ENCODE measurements at places on chromosomes 3 and 15.

GRCh38 chr3:94004301-94004910 lies 24.0 kb downstream of the STX19 start:
- peak; percentile 44 for DNase-seq

DNA sequence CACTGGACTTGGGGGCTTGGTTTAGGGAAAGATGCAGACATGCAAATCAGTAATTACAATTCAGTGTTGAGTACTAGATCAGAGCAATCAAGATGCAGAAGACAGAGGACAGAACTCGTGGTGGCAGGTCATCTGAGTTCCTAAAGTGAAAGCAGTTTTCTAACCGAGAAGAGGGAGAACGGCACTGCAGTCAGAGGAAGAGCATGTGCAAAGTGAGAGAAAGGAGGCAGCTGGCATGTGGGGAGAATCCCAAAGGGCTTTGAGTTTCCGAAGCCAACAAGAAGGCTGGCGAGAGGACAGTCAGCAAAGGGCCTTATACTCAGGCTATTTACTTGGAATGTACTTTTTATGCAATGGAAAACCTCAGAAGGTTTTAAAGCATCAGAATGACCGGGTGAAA lies 87.0 kb downstream of the ANP32A start:
- DNase-seq: no peak

GRCh38 chr3:109642025-109642424 lies 304.7 kb upstream of the DPPA4 start:
- DNase-seq: no peak

- no peak for DNase-seq
Measured at GRCh38 chr3:144770281-144770680, 798.7 kb downstream of the DIPK2A start.

DNA sequence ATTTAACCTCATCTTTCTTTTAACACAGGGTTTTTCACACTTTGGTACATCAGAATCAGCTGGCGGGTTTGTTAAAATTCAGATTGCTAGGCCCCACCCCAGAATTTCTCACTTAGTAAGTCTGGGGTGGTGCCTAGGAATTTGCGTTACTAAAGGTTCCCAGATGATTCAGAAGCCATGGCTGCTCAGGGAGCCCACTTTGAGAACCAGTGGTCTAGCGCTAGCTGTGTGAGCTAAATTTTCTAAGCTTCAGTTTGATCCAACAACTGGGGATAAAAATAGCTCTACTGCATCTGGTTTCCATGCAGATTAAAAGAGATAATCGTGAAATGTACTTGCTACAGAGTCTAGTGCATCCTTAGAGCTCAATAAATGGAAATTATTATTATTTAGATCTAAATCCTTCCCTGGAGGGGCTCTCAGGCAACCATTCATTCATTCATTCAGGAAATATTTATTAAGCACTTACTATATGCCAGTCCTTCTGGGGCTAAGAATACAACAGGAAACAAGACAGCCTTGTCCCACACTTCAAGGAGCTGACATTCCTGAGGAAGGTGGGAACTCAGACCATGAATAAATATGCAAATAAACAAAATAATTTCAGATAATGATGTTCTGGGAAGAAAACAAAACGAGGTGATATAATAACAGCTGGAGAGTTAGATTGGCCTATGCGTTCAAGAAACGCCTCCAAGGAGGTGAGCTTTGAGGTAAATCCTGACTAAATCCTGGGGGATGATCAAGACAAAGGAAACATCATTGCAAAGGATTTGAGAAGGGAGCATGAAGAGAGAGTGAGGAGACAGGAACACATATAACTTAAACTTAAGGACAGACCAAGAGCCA lies 3.9 kb upstream of the CIDEC start:
- DNase-seq: no peak

DNA sequence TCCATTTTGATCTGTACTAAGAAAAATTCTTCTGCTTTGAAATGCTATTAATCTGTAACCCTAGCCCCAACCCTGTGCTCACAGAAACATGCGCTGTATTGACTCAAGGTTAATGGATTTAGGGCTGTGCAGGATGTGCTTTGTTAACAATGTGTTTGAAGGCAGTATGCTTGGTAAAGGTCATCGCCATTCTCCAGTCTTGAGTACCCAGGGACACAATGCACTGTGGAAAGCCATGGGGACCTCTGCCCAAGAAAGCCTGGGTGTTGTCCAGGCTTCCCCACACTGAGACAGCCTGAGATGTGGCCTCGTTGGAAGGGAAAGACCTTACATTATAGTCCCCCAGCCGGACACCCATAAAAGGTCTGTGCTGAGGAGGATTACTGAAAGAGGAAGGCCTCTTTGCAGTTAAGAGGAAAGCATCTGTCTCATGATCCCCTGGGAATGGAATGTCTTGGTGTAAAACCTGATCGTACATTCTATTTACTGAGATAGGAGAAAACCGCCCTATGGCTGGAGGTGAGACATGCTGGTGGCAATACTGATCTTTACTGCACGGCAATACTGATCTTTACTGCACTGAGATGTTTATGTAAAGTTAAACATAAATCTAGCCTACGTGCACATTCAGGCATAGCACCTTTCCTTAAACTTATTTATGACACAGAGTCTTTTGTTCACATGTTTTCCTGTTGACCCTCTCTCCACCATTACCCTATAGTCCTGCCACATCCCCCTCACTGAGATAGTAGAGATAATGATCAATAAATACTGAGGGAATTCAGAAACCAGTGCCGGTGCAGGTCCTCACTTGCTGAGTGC lies 6.3 kb downstream of the PIGZ start:
- DNase-seq: no peak

DNA sequence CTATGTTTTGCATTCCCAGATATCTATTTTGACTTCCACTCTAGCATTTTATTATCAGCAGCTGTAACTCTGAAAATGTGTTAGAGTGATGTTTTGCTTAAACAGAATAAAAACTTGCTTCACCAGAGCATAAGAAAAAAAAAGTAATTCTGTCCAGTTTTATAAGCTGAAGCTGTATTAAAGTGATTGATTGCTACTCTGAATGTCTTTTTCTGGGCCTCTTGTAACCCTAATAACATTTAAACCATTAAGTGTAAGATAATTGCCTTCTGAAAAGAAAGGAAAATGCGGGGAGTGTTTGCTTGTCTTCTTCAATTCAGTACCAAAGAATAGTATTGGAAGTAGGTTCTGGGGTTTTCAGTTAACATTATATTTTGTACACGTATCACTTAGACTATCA lies 57.9 kb upstream of the UBE2E1 start:
- DNase-seq: no peak

DNA sequence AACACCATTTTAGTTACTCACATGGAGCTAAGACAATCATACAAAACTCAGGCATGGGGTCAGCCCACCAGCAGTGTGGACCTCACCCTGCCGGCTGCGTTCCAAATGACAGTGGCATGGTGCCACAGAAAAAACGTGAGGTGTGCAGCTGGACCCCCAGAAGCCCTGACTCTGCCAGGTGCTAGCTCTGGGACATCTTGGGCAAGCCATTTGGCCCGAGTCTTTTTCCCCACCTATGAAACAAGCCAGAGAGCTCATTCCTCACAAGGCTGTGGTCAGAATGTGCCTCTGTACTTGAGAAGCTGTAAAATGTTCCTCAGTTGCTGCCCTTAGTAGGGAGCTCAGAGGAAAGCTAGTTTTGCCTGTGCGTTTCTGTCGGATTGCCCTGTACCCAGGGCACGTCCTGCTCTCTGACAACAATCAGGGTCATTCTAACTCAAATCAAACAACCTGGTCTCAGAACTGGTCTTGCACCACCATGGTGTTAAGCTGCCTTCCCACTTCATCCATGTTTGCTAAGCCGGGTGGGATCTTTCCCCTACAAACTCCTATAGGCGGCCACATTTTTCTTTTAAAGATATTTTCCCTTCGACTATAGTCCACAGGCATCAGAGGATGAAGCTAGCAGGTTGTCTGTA lies 44.9 kb downstream of the LIPC start:
- DNase-seq: no peak

- no peak for DNase-seq
Measured at GRCh38 chr3:142542054-142542453, 36.5 kb downstream of the ATR start.

DNA sequence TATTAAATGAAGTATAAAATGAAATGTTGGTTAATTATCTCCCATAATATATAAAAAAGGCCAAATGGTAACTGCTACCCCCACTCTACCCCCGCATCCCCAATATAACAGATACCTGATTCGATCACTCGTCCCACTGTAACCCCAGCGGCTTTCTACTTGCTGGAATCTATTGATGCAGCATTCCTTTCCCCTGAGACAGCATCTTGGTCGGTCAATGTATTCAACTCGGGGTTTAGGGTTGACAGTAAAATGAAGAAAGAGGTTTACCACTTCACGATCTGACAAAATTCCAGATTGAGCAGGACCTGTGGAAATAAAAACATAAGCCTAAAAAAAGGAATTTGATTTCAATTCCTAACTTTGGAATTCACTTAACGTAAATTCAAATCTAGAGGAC lies 18.6 kb upstream of the C15orf40 start:
- no peak for DNase-seq

GRCh38 chr15:78663703-78664102 lies 22.7 kb upstream of the CHRNB4 start:
- DNase-seq: no peak

DNA sequence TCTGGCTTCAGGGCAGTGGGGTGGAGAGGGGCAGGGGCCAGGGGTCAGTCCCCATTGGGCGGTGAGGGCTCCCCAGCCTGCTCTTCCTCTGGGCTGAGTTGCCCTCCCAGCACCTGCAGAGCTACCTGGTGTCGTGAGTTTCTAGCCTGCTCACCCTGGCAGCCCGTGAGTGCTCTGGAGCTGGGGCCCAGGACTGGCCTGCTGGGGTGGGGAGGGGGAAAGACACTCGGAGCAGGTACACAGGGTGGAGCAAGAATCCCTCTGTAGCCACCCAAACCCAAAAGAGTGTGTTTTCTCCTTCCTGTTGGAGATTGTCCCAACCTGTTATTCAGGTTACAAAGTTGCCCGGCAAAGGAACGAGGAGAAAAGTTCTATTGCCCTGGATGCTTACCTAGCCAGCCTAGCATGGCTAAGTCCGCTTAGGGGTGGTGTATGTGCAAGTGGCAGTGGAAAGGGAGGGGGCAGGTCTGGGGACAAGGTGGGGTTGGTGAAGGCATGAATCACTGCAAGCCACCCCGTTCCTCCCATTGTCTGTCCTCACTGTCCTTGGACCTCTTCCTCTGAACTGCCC lies 8.9 kb downstream of the FAM3D start:
- DNase-seq: no peak

- DNase-seq: no peak
Measured at GRCh38 chr3:195095035-195095703, 175.8 kb downstream of the XXYLT1 start.

- DNase-seq: no peak
Measured at GRCh38 chr3:58107597-58107996, 99.4 kb downstream of the FLNB start.

- no peak for DNase-seq
Measured at GRCh38 chr3:171807806-171808205, 2.5 kb downstream of the PLD1 start.

- no peak for DNase-seq
Measured at GRCh38 chr3:4138786-4139431, 164.3 kb upstream of the SETMAR start.

- DNase-seq: no peak
Measured at GRCh38 chr3:149174901-149175300, 45.5 kb downstream of the HPS3 start.

- no peak for DNase-seq
Measured at GRCh38 chr3:108488631-108489030, 21.8 kb downstream of the MYH15 start.

DNA sequence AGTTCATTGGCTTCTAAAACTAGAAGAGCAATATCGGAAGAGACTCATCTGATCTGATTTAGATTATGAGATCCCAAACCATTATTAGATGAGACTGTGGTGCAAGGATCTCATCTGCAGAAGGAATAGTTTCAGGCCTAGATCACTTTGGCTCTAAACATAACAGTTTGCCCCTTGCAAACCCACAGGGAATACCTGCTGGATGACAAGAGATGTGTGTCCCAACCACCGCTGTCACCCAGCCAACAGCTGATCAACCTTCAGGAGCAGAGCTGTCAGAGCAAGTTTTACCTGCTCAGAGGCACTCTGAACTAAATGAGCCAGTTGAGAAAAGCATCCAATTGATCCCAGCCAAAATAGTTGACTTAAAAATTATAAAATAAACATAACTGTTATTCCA lies 64.0 kb upstream of the ST3GAL6 start:
- no peak for DNase-seq

DNA sequence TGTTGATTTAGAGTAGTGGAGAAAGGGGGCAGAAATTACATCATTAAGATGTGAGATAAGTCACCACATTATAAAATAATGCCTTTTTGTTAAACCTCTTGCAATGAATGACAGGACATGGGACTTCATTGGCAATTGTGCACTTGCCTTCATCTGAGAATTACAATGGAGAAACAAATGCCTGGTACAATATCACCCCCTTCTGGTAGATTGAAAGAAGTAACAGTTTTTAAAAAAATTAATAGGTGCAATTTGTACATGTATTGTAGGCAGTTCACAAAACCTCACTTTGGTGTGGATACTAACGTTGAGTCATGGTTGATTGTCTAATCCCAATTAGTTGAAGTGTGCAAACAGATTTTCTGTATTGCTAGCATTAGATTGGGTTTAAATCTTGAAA lies 4.6 kb upstream of the P2RY14 start:
- peak; percentile 10 for DNase-seq

DNA sequence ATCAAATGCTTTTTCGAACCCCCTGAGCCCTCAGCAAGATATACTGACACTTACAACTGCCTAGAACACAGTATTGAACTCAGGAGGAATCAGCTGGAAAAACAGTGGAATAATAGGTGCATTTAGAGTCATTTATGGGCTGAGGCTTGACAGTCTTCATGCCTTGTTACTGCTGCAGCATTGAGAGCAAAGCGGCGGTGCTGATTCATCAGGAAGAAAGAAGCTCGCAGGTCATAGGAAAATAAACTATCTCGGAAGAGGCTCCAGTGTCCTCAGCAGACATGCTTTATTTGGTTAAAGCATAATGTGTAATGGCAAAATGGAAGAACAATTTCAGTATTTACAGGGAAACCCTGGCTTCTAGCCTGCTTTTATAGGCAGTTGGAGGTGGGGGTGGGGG lies 30.1 kb upstream of the NEO1 start:
- no peak for DNase-seq

GRCh38 chr3:70805061-70805889 lies 492.8 kb upstream of the MDFIC2 start:
- no peak for DNase-seq

- no peak for DNase-seq
Measured at GRCh38 chr3:52286777-52287110, 884 bp upstream of the GLYCTK start.

GRCh38 chr15:23074684-23075083 lies 35.3 kb upstream of the TUBGCP5 start:
- no peak for DNase-seq

GRCh38 chr15:65434201-65434600 lies 11.5 kb upstream of the IGDCC4 start:
- DNase-seq: no peak

DNA sequence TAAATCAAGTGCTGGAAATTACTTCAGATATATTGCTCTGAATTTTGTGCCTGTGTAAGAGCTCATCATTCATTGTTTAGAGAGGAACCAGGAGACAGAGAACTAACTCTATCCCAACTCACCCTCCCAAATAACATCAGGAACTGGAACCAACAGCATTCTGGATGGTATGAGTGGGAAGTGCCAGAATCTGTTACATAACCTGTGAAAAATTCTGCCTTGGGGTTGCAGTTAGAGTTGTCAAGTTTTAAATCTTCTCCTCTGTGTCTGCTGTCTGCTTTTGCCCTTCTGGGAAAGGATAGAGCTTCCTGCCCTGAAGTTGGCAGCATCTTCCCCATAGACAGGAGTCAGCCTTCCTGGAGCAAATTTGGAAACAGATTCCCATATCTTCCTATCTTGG lies 41.2 kb downstream of the TIMP4 start:
- no peak for DNase-seq

Measured in HuH-7 (cell line).